ENCODE measurements at places on chromosomes 2 and 18.

DNA sequence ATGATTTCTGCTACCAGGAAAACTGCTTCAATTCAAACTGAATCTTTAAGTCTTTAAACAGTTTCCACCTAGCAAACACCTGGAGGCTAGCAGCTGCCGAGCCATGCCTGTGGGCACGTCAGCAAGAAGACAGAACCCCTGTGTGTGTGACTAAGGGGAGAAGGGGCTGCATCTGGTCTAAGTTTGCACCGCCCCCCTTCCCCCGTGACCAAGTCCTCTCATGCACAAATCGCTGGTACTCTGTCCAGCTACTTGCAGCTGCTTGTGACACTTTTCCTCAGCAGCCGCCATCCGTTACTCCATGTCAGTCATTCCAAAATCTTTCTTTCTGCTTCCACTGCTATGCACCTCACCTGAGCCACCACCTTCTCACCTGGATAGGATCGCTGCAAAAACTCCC lies 355.0 kb downstream of the SS18 start:
- no peak for DNase-seq

DNA sequence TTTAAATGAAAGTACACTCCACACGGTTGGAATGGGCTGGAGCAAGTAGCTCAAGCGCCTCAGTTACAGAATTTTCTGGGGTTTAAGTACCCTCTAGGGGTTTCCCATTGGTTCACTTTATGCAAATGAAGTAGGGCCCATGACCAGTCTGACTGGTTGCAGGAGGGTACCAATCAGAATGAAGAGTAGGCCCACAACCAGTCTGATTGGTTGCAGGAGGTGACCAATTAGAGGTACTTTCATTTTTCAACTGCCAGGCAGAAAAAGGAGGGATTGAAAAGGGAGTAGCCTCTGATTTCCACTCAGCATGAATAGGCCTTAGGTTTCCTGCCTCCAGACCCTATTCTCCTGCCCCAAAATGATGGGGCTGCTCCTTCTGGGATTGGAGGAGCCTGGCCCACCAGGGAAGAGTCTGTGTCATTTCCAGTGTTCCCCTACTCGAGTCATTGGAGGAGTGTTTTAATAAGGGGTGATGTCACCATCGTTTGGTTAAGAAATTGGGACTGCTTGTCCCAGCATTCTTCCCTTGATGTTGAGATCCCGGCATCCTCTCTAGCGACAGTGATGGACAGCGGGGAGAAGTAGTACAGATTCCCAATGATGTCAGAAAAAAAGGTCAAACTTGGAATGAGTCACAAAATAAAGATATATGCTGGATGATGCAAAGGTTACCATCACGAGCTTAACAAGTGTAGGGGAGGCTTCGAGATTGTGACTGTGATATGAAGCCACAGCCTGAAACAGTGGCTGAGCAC lies 210.4 kb downstream of the SH3BP4 start:
- DNase-seq = no peak

DNA sequence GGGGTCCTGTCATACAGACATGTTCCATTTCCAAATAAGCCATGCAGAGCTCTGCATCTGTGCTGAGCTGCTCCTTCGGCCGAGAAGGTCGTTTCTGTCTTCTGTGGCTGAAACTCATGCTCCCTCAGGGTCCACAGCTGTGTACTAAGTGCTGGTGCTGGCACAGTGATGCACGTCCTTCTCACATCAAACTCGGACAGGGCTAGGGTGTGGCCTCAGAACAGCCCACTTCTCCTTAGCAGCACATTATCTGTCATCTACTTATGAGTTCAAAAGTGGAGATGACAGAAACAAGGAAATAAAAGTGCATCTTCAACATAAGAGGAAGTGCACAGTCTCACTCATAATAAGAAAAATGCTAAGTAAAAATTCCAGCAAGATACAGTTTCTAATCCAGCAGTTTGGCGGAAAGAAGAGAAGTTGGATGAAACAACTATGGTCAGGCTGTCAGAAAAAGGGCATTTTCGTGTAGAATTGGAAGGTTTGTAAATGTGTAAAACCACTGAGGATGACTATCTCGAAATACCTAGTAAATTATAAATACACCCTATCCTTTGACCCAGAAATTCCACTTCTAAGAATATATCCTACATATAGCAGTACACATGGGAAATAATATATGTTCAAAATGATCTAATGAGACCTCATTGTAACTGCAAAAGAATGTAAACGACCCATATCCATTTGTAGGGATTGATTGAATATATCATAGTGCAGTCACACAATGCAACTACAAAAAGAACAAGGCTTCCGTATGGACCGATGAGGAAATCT lies 53.7 kb upstream of the APCDD1 start:
- DNase-seq = no peak

GRCh38 chr18:35516789-35517188 lies 19.0 kb upstream of the INO80C start:
- DNase-seq = no peak

- DNase-seq = no peak
Measured at GRCh38 chr2:127085317-127085681, 21.7 kb downstream of the BIN1 start.

- peak; percentile 62 for DNase-seq
Measured at GRCh38 chr2:197378494-197379307, 56.1 kb downstream of the SF3B1 start.

GRCh38 chr2:97727296-97727695 lies 13.9 kb downstream of the ZAP70 start:
- DNase-seq = no peak

DNA sequence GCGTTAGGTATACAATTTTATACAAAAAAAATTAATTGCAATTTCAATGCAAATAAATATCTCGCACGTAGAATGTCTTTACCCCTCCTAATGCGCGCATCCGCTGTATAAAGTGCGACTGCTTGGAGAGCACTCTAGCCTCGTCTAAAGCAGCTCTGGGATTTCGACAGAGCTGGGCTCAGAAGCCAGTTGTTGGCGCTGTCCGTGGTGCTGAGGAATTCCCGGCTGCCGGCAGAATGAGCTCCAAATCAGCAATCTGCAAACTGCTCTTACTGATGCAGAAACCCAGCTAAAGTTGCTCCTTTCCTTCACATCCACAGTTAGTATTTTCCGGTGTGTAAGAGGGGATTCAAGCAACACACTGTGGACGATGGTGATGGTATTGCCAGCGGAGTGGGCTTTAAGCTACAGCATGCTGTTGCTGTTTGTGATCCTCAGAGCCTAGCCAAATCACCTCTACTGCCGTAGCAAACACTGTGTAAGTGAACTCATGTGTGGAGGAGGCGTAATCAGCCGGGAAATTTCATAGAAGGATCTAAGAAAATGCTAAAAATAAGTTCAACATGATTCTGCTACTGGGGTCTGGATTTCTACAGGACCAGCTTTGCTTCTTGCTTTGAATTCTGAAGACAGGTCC lies at the start of gene VWC2L:
VWC2L (plus strand) TSS at position 137 of the 637 bp plus-strand sequence. CDS start 3,140 bp downstream, outside the sequence.
- peak; percentile 93 for DNase-seq

DNA sequence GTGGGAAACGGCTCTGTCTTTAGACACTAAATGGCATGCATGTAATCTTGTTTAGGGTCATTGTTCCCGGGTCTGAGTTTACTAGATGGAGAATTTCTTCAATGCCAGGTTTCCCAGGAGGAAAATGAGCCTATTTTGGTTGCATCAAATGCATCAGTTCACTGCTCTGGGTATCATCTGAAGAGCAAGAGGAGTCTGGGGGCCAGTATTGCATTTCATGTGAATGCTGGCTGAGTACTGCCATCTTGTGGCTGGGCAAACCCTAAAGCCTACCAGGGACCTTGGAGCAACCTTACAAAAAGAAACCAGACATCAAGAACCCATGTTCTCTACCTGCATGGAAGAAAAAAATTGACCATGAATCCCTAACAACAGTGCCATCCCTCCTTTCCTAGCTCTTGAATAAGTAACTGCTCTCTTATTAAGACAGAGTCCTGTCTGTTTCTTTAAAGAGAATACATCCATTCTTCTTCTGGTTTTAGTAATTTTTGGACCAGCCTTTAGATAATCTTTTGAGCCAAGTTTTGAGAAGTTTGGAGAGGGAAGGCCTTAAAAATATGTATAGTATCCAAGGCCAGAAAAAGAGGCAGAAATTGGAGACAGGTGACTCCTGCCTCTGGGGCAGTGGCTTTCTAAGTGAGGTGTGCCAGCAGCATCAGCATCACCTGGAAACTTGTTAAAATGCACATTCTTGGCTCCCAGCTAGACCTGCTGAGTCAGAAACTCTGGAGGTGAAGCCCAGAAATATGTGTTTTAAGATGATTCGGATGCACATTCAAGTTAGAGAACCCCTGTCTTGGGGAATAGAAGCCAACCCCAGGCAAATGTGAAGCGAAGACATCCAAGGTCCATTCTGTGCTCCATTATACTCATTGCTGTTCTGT lies 261.0 kb upstream of the CXCR4 start:
- peak; percentile 82 for DNase-seq

GRCh38 chr2:42214669-42215068 lies 45.5 kb downstream of the EML4 start:
- no peak for DNase-seq

DNA sequence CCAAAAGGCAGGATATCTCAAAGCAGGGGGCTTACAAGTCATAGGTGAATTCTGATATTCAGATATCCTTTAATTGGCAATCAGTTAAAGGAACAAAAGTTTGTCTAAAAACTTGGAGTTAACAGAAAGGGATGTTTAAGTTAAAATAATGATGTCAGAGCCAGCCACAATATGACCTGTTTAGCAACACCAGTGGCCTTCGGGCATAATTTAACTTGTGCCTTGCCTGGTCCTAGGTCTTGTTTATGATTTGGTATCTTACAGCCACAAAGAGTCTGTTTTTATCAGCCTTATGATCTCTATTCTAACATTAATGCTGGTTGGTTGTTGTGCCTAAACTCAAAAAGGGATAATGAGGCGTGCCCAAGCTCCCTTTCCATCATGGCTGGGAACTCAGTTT lies 252.9 kb downstream of the RNF152 start:
- no peak for DNase-seq

DNA sequence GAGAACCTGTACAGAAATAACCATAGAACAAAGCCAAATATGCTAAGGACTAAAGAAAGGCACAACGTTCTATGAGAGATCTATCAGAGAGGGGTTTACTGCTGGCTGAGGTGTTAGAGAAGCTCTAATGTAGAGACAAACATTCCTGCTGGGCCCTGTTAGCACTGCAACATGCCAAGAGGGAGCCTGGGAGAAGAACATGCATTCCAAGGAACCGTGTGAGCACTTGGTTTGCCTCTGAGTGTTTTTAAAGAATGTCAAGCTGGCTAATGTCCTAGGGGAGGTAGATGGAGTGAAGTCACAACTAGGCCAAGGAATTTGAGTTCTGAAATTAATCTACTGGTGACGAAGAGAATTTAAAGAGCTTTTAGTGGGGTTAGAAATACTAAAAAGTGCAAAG lies 384.3 kb upstream of the LYPD1 start:
- DNase-seq = no peak

DNA sequence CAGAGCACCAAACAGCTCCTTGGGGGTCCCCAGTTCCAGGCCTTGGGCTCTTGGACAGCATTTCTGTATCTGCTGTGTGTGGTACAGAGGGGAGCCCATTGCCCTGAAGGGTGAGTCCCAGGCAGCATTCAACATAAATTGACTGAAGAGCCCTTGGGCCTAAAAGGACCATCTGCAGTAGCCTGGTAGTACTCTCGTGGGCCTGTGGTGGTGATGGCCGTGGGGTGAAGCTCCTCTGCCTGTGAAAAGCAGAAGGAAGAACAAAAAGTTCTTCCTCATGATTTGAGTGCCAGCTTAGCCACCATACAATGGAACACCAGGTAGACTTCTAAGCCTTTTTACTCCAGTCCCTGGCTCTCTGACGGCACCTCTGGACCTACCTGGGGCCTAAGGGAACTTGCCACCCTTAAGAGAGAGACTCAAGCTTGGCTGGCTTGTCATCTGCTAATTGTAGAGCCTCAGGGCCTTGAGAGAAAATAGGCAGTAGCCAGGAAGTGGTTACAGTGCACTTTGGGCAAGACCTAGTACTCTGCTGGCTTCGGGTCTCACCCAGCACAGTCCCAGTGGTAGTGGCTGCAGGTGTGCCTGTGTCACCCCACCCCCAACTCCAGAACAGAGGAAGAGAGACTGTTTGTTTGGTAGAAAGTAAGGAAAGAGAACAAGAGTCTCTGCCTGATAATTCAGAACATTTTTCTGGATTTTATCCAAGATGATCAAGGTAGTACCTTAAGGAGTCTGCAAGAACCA lies 84.6 kb upstream of the CERS6 start:
- DNase-seq = no peak

DNA sequence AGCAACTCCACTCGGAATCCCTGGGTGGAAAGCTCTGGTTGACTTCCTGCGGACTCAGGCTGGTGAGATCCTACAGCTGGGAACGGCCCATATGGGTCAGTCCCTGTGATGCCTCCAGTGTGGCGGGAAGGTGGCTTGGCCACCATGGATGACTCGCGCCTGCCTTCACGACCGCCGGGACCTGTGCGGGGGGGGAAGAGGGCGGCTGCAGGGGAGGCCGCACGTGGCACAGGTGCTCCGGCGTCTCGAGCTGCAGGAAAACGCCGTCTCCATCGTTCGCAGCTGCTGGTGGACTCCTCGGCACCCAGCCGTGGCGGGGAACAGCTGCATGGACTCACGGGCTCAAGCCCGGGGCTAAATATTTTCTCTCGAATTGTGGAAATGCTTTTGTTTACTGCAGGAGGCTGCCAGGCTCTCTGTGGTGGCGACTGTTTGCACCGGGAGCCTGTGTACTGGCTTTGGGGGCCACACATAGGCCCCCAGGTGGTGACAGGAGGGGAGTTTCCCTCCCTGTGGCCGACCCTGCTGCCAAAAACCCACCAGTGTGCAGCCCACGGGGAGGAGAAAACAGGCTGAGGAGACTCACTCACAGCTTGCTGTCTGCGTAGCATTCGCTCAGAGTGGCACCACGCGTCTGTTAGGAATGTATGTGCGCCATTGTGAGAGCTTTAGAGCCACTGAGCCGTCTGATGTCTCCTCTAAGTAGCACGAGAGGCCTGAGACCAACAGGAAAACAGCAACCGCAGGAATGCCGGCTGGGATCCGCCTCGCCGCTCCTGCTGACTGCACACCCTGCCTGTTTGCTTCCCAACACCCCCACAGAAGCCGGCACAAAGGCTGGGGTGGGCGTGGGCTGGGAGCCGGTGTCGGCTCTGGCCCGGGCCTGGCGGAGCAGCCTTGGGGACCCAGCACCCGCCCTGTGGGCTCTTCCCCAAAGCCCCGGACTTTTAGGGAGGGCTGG lies 89.2 kb downstream of the NFATC1 start:
- no peak for DNase-seq

- no peak for DNase-seq
Measured at GRCh38 chr2:24917086-24917485, 3.0 kb downstream of the ADCY3 start.

Data from Ammon's horn (tissue), 1 donor.